ENCODE measurements at places on chromosomes 1 and 21.

- no peak for DNase-seq
Observed at GRCh38 chr1:166084613-166085012, 82.2 kb downstream of the FAM78B start.

- no peak for DNase-seq
Observed at GRCh38 chr1:14724246-14724645, 125.8 kb downstream of the KAZN start.

DNA sequence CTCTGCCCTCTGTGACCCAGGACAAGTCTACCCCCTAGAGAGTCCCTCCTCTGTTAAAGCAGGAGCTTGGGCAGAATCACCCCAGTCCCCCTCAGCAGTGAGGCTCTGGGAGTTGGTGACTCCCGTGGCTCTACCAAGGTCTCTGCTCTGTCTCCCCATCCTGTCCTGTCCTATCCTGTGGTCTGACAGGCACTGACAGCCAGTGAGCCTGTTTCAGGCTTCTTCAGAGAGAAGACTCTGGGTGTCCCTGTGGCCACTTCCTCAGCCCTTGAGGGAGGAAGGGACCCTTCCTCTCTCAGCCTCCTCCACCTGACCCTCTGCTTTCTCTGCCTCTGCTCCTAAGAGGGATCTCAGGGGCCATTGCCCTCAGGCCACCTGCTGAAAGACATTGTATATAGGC, 148.7 kb downstream of the FCRL5 start:
- DNase-seq, result no peak

DNA sequence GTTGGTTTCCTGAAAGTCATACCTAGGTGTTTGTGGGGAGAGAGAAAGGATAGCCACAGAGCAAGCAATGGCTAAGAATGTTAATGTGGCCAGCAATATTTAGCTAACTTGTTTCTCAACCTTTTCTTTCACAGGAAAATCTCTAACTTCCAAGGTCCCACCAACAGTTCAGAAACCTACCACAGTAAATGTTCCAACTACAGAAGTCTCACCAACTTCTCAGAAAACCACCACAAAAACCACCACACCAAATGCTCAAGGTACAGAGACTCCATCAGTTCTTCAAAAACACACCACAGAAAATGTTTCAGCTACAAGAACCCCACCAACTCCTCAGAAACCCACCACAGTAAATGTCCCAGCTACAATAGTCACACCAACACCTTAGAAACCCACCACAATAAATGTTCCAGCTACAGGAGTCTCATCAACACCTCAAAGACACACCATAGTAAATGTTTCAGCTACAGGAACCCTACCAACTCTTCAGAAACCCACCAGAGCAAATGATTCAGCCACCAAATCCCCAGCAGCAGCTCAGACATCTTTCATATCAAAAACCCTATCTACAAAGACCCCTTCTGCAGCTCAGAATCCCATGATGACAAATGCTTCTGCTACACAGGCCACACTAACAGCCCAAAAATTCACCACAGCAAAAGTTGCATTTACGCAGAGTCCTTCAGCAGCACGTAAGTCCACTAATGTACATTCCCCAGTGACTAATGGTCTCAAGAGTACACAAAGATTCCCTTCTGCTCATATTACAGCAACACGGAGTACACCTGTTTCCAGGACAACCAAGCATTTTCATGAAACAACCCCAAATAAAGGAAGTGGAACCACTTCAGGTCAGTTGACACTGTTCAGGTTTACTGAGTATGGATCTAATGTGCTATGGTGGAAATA, 15.3 kb downstream of the CD55 start:
- no peak for DNase-seq

GRCh38 chr1:150243003-150243402, 7.1 kb upstream of the ANP32E start:
- DNase-seq, result no peak
